Right cardiac atrium (tissue), 5 donors: ENCODE measurements at places on chromosomes 5 and 9.

- no peak for DNase-seq
Measured at GRCh38 chr5:56402266-56403220, 169.4 kb upstream of the ANKRD55 start.

GRCh38 chr5:154228696-154229095, 38.2 kb downstream of the GALNT10 start:
- no peak for DNase-seq

- DNase-seq: no peak
Measured at GRCh38 chr9:106885451-106885850, 22.5 kb downstream of the ZNF462 start.

GRCh38 chr5:65663804-65664521, 39.1 kb downstream of the SHLD3 start:
- DNase-seq: no peak

GRCh38 chr5:110377361-110377760, 349.1 kb downstream of the TMEM232 start:
- no peak for DNase-seq

DNA sequence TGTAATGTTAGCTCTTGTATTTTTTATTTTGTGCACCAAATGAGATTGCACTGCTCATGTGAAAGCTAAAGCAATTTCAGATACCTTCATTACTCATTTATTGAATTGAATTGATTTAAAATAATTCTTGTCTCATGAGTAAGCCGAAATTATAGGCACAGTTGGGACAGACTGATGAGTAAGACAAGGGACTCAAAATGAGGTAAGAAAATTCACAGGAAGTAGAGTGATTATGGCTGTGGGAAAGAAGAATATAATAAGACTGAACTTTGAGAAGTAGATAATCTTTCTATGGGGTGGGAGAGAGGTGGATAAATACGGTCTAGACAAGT, 51.1 kb downstream of the NUDT12 start:
- DNase-seq: no peak
